ENCODE measurements at places on chromosomes 5 and 9.

DNA sequence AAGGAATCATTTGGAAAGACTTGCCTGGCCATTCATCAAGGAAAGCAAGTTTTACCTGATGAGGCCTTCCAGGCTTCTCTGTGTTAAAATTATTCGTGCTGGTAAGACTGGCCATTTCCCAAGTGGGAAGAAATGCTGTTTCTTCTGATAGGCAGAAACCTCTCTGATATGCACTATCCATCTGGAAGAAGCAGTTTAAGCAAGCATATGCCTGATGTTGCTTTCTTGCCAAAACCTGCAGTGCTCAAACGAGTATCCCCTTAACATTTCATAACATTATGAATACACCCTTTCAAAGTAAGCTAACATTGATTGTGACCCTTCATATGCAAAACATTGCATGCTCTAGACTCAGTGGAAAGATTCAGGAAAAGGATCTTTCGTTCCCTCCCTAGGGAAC lies 36.0 kb upstream of the PRLR start:
- no peak for DNase-seq

DNA sequence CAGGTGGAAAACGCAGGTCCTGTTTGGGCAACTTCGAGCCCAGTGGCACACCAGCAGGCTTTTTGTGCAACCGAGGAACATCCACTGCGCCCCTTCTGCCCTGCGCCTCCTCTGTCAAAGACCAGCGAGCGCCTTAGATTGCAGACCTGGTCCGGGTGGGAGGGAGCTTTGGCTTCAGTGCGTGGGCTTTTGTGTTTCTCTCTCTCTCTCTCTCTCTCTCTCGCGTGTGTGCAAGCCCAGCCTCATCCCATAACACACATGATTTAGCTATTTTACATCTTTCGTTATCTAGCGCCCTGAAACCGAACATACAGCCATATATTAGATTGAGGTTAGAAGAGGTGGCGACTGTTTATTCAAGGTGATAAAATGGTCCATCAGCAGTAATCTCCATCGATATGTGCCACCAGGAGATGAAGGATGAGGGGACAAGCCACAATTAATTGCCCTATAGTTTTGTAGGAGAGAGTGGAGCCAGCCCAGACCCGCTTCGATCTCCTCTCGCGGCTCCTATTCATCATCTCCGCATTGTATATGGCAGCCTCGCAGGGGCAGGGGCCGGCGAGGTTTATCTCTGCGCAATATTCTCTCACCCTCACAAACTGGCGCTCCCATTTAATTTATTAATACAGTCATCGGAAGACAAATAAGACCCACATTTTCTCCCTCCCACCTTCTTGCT lies 5.3 kb downstream of the PRDM6 start:
- DNase-seq = no peak

DNA sequence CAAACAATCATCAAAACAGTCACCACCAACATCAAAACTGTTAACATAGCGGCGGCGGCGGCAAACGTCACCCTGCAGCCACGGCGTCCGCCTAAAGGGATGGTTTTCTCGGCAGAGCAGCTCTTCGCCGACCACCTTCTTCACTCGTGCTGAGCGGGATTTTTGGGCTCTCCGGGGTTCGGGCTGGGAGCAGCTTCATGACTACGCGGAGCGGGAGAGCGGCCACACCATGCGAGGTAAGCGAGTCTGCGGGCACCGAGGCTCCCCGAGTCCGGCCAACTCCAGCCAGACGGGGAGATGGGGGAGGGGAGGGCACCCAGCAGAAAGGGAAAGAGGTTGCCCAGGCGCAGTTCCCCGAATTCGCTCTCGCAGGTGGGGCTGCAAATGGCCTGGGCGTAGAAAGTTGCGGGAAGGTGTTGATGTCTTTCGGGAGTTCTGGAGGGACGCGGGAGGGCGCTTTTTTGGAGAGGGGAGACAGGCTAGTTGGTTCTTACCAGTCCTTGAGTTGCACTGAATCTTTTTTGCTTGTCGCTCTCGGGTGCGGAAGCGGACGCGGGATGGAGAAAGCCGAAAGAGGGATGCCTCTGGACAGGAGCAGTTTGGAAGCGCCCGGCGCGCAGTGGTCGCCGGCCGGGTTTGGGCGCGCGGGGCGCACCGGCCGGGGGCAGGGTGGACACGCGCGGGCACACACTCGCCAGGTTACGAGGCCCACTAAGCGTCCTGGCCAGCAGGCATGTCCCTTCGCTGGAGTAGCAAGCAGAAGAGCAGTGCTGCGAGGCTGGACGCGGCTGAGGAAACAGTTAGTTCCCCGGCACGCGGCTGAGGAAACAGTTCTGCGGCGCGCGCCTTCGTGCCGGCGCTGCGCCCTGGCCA lies 849 bp downstream of the RORB start:
- no peak for DNase-seq

DNA sequence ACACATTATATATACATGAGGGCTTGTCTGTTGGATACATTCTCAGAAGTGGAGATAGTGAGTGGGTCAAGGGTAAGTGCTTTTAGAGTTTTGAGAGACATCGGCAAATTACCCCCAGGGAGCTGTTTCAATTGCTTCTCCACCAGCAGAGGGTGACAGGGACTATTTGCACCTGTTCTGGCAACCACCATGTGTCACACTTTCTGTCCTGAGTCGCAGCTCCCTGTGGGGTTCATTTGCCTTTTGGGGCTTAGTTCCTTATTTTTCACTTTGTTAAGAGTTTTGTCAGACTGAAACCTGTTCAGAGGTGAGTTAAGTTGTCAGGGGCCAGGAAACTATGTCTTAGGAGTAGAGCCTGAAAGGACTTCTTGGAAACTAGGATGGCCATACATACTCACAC lies 20.1 kb upstream of the SLC36A1 start:
- DNase-seq = no peak

DNA sequence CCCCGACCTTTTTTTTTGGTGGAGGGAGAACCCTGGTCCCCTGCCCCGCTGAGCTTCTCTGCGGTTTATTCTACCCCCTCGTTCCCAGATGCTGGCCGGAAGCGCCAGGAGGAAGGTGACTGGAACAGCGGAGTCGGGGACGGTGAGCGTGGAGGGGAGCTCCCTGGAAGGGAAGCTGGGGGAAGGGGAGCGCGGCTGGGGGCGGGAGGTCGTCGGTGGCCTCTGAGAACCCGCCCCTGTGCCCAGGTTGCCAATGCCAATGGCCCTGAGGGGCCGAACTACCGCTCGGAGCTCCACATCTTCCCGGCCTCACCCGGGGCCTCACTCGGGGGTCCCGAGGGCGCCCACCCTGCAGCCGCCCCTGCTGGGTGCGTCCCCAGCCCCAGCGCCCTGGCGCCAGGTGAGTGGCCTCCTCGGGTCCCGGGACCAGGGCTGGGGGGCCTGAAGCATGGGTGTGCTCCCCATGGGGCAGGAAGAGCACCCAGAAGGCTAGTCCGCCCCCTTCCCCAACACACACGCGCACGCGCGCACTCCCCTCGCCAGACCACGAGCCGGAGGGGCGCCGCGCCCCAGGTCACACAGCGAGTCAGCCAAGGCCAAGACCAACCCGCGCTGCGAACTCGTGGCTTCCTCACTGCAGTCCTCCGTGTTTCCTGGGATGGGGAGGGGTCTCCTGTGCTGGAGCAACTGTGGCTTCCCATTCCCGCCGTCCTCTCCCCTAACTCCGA lies 10.6 kb downstream of the MYOZ3 start:
- no peak for DNase-seq

DNA sequence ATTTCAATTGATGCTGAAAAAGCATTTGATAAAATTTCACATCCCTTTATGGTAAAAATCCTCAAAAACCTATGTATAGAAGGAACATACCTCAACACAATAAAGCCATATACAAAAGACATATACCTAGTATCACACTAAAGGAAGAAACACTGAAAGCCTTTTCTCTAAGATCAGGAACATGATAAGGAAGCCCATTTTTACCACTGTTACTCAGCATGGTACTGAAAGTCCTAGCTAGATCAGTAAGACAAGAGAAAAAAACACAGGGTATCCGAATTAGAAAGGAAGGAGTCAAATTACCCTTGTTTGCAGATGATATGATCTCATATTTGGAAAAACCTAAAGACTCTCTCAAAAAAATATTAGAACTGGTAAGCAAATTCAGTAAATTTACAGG lies 350.2 kb upstream of the PDE4D start:
- no peak for DNase-seq

GRCh38 chr5:139763930-139764791 lies 31.4 kb upstream of the PSD2 start:
- DNase-seq = no peak

DNA sequence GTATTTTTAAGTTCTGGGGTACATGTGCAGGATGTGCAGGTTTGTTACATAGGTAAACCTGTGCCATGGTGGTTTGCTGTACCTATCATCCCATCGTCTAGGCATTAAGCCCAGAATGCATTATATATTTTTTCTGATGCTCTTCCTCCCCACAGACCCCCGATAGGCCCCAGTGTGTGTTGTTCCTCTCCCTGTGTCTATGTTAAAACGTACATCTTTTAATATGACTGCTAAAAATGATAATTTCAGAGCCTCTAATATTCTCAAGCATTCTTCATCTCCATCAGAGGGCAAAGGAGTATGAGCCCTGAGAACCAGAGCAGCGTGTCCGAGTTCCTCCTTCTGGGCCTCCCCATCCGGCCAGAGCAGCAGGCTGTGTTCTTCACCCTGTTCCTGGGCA lies at the start of gene OR1J2:
Gene OR1J2, plus strand, starts transcription at position 301 of the 400 bp plus-strand sequence. Its CDS starts 0 bp downstream, at position 301.
- no peak for DNase-seq

DNA sequence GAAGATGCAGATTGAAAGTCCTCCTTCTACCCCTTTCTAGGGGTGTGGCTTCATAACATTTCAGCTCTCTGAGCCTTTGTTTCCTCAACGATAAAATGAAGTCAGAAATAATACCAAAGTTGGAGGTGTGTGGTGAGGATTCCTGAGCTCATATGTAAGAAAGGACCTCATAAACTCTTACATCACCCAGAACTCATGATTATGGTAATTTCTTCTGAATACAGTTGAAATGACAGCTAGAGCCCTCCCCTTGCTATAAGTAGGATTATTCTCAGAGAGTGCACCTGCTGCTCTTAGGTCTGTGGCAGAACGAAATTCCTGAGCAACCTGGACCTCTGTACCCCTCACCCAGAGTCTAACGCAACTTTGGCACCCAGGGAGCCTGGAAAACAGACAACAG lies 291.4 kb upstream of the KLF4 start:
- no peak for DNase-seq

DNA sequence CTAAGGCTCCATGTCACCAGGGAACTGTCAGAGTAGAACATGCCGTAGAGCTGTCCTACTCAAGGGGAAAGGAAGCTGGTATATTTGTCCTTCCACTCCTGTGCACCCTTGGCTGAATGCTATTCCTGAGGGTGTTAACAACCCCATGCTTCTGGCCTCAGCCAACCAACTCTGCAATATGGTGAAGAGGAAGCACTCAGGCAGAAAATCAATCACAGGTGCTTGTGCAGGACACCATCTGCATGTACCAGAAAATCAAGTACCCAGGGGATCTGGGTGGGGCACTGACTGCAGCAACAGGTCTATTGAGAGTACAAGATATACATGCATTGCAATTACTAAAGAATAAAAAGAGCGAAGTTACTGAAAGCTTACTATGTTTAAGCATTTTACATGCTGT lies 51.4 kb upstream of the NEK6 start:
- DNase-seq = no peak

GRCh38 chr9:98147582-98147981 lies 28.6 kb upstream of the TRIM14 start:
- DNase-seq = no peak

DNA sequence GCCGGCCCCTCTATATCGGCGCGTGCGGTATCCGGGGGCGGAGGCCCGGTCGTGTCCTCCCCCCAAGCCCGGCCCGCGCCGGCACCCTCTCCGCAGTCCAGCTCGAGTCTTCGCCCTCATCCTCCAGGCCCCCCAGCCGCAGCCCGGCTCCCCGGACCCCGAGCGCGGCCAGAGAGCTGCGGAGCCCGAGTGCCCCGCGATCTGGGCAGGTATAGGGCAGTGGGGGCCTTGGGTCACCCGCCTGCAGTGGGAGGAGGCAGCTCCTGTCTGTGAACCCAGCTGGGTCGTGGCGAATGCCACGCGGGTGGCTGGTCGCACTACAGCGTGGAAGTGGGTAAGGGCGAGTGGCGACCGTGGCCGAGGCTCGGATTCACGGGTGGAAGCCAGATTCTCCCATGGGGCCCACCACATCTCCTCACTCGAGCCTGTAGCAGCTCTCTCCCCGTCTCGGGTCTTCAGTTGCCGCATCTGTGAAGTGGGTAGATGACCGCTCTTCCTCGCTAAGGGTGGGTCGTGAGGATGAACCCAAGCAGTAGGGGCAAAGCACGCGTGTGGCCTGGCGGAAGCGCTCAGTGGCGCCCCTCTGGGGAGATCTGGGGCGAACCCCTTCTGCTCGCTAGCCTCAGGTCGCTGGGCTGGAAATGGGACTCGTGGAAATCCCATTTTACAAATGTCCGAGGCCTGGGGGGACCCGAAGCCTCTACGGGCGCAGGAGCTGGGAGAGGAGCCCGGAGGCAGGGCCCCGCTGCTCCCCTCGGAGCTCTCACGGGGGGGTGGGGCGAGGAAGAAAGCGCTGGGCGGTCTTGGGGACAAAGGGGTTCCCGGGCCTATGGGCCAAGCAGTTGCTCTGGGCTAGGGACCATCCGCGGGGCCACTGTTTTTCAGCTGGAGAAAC lies 1.9 kb downstream of the NR5A1 start:
- DNase-seq = no peak

DNA sequence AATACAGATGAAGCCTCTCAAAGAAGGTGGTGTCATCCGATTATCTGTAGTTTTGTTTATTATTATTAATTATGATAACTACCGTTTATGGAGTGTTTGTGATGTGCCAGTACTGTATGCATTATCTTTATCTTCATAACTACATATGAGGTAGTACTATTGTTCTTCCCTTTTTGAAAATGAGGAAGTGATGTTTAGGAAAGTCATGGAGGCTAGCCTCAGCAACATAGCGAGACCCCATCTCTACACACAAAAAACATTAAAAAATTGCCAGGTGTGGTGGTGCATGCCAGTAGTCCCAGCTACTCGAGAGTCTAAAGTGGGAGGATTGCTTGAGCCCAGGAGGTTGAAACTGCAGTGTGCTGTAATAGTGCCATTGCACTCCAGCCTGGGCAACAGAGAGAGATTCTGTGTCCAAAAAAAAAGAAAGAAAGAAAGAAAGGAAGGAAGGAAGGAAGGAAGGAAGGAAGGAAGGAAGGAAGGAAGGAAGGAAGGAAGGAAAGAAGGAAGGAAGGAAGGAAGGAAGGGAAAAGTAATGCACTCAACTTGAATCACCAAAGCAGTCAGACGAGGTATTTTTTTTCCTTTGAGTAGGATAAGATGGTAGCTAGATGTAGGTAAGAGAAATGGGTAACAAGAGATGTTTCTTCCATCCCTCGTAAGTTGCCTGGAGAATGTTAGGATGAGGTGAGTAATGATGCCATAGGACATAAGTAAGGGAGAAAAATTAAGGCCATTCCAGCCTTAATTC lies 47.8 kb downstream of the PAM start:
- DNase-seq = no peak
